ENCODE measurements at places on chromosomes 1 and 21.

GRCh38 chr1:41347276-41347675, 14.0 kb upstream of the FOXO6 start:
- H3K27ac ChIP-seq, result no peak overlapping the region
- no peaks in the 10 kb centered on the region for H3K27me3 ChIP-seq
- no peaks in the 10 kb centered on the region for H3K36me3 ChIP-seq
- H3K4me3 ChIP-seq, result no peak overlapping the region

DNA sequence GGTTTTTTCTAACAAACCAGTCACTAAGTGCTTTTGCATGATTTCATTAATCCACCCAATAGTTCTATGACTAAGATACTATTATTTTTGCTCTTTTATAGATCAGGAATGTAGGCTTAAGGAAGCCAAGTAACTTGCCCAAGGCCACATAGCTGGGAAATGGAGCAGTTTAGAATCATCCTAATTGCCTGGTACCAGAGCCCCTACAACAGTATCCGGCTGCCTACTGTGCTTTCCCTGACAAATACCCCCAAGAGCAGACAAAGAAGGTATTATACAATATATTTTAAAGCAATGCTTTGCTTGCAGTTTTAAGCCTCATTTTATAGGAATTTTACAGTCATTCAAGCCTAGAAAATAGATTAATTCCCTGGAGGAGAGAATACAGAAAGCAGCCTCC, 45.5 kb upstream of the RASAL2 start:
- H3K4me1 ChIP-seq, result peaks cover 14% of the 10 kb centered on the region
- H3K36me3 ChIP-seq, result no peaks in the 10 kb centered on the region
- no peak overlapping the region for H3K4me3 ChIP-seq
- no peak overlapping the region for H3K27ac ChIP-seq
- no peaks in the 10 kb centered on the region for H3K27me3 ChIP-seq

DNA sequence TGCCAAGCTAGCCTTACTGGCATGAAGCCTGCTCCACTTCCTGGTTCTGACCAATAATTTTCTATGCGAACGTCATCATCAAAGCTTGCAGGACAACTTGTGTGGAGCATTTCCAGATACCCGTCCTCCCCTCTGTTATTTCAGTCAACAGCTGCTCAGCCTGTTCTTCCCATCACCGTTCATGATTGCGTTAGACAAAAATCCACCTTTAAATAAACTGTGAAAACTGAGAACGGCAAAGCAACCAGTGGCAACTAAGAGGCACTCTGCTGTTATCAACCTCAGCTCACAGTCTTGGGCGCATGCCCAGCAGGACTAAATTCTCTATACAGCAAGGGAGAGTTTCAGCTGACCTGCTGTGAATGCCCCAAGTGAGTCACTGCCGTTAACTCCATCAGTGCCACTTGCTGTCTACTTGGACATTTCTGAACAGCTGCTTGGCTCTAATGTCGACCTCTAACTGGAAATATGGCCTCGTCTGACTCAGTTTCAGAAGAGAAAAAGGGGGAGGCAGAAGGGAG, 207.4 kb upstream of the RUNX1 start:
- H3K36me3 ChIP-seq, result peaks cover 2% of the 10 kb centered on the region
- H3K4me1 ChIP-seq, result peaks cover 42% of the 10 kb centered on the region
- no peaks in the 10 kb centered on the region for H3K27me3 ChIP-seq
- peak overlapping the region; percentile 96 for H3K27ac ChIP-seq
- DNase-seq, result peak; percentile 29

- DNase-seq, result no peak
- H3K27ac ChIP-seq, result no peak overlapping the region
- H3K4me1 ChIP-seq, result peaks cover 4% of the 10 kb centered on the region
- peaks cover 4% of the 10 kb centered on the region for H3K36me3 ChIP-seq
- no peaks in the 10 kb centered on the region for H3K27me3 ChIP-seq
Observed at GRCh38 chr1:209260136-209260535, 323.4 kb upstream of the CAMK1G start.

DNA sequence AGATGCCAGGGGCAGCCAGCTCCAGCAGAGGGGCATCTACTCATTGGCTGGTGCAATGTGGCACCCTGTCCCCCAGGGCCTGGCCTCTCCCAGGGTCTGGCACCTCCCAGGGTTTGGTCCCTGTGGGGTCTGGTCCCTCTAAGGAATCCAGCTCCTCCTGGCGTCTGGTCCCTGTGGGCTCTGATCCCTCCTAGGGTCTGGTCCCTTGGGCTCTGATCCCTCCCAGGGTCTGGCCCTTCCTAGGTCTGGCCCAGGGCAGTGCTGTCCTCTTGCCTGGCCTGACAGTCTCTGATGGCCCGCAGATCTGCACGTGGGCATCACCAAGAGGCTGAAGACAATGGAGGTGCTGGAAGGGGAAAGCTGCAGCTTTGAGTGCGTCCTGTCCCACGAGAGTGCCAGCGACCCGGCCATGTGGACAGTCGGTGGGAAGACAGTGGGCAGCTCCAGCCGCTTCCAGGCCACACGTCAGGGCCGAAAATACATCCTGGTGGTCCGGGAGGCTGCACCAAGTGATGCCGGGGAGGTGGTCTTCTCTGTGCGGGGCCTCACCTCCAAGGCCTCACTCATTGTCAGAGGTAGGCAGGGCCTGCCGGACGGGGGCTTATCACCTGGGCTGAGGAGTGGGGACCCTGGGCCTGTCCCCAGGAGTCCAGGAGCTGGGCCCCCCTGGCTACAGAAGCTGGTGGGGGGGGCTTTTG, 73.9 kb downstream of the OBSCN start:
- no peaks in the 10 kb centered on the region for H3K4me1 ChIP-seq
- no peaks in the 10 kb centered on the region for H3K27me3 ChIP-seq
- H3K4me3 ChIP-seq, result no peak overlapping the region

DNA sequence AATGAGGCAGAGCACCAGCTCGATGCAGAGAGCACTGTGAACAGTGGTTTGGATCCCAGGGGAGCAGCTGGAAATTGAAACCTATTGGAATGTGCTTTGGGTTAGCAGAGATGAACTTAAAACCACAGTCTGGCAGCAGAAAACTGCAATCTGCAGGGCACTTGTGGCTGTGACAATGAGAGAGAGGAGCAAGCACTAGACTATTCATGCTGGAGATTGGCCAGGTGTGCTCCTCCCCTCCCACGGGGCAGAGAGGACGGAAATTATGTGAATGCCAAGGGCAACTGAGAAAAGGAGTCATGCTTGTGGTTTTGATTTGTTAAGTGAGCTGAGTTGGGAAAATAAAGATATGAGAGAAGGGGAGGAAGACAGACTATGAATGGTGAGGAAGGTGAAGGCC, 38.1 kb downstream of the HSD3B2 start:
- peaks cover 4% of the 10 kb centered on the region for H3K4me1 ChIP-seq
- no peaks in the 10 kb centered on the region for H3K36me3 ChIP-seq
- no peaks in the 10 kb centered on the region for H3K27me3 ChIP-seq
- H3K4me3 ChIP-seq, result no peak overlapping the region
- H3K27ac ChIP-seq, result no peak overlapping the region

DNA sequence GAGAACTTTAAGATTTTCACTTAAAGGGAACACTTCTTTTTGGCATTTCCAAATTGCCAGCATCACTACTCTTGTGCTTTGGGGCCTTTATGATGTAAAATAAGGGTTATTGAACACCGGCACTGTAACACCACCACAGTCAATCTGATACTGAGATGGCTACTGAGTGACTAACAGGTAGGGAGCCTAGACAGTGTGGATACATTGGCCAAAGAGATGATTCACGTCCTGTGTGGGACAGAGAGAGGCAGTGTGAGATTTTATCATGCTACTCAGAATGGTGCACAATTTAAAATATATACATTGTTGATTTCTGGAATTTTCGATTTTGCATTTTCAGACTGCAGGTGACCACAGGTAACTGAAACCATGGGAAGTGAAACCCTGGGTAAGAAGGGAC, 261.6 kb downstream of the SPATA17 start:
- H3K27me3 ChIP-seq, result peaks cover 28% of the 10 kb centered on the region
- H3K4me3 ChIP-seq, result no peak overlapping the region
- no peak overlapping the region for H3K27ac ChIP-seq
- H3K4me1 ChIP-seq, result no peaks in the 10 kb centered on the region
- DNase-seq, result no peak
- no peaks in the 10 kb centered on the region for H3K36me3 ChIP-seq

- no peak for DNase-seq
- H3K4me1 ChIP-seq, result peaks cover 18% of the 10 kb centered on the region
- H3K4me3 ChIP-seq, result no peak overlapping the region
- H3K27me3 ChIP-seq, result no peaks in the 10 kb centered on the region
Observed at GRCh38 chr1:231679109-231679508, 52.5 kb downstream of the DISC1 start.

DNA sequence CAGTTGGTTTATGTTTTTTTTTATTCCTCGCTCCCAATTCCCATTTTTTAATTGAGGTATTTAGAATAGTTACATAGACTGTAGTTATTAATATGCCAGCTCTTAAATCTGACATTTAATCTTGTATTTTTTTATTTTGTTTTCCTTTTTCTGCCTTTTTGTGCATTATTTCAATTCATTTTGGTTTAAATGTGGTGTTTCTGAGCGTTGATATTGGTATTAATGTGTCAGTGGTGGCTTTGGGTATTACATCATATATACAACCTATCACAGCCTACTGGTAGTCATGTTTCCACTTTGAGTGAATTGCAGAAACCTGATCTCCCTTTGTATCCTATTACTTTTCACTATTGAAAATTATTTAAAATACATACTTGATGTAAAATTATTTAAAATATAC, 1027.3 kb downstream of the KCNT2 start:
- no peak overlapping the region for H3K27ac ChIP-seq
- peaks cover 13% of the 10 kb centered on the region for H3K4me1 ChIP-seq
- no peak overlapping the region for H3K4me3 ChIP-seq
- no peaks in the 10 kb centered on the region for H3K36me3 ChIP-seq
- no peaks in the 10 kb centered on the region for H3K27me3 ChIP-seq

All from mesothelial cell of epicardium (in vitro differentiated cells).